ENCODE measurements at places on chromosomes 16 and 17.

DNA sequence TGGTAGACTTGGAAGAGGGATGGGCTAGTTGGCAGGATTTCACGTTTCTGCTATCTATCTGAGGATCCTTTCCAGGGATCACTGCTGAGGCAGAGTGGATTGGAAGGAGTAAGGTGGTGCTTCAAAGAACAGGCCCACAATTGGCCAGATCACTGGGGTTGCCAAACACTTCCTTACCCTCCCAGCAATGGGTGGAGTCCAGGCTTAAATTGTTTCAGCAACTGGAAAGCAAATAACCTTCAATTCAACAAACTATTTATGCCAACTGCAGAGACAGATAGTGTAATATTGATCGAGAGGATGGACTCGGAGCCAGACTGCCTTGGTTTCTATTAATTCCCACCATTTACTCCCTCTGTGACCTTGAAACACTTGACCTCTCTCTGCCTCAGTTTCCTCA, 2.1 kb downstream of the ARRB2 start:
- DNase-seq = no peak

GRCh38 chr17:78665952-78666920, 89.0 kb upstream of the DNAH17 start:
- DNase-seq = no peak

- no peak for DNase-seq
Measured at GRCh38 chr17:19538095-19539039, 4.7 kb downstream of the SLC47A1 start.

DNA sequence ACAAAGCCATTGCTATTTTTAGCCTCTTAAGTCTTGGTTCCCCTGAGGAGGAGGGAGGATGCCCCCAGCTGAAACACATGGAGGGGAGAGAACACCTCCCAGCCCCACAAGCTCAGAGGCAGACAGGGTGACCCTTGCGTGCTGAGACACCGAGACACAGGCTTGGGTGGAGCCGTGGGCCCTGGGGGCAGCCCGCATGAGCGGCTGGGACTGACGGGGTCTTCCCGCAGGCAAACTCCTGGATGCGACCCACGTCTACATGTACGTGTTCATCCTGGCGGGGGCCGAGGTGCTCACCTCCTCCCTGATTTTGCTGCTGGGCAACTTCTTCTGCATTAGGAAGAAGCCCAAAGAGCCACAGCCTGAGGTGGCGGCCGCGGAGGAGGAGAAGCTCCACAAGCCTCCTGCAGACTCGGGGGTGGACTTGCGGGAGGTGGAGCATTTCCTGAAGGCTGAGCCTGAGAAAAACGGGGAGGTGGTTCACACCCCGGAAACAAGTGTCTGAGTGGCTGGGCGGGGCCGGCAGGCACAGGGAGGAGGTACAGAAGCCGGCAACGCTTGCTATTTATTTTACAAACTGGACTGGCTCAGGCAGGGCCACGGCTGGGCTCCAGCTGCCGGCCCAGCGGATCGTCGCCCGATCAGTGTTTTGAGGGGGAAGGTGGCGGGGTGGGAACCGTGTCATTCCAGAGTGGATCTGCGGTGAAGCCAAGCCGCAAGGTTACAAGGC, 9.8 kb downstream of the SLC16A3 start:
- DNase-seq = no peak

- no peak for DNase-seq
Measured at GRCh38 chr17:6555331-6556120, 829 bp downstream of the PITPNM3 start.

- DNase-seq = no peak
Measured at GRCh38 chr16:85564277-85565051, 48.7 kb upstream of the GSE1 start.

DNA sequence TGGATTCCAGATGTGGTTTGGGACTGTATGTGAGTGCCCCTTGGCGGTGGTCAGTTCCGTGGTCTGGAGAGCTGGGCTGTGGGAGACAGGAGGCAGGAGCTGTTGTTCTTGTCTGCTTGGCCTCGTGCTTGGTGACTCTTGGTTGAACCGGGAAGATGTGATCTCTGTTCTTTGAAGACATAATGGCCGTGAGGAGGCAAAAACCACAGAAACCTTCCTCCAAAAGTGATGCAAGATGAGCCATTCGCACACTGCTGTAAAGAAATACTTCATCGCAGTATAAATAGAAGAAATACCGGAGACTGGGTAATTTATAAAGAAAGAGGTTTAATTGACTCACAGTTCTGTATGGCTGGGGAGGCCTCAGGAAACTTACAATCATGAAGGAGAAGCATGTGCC, 128.8 kb downstream of the RAP1GAP2 start:
- no peak for DNase-seq

DNA sequence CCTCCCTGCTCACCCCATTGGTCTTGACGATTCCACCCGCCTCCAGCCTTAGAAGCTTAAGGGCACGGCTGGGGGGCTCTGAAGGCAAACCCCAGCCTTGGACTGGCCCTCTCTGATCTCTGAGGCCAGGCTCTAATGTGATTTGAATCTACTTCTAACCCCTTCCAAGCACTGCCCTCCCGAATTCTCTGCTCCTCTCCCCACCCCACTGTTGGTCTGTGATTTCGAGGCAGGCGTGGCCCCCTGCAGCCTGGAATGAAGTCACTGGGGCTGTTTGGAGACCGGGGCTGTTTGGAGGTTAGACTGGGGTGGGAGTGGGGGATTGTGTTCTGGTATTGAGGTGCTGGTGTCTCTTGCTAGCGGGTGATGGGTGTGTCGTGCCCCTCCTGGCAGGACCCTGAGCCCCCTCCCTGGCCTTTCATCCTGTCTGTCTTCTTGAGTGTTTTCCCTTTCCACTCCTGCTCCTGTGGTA, 2.2 kb downstream of the GRB7 start:
- DNase-seq = no peak

- DNase-seq = no peak
Measured at GRCh38 chr17:20206068-20206467, 196.9 kb downstream of the SPECC1 start.

- DNase-seq = no peak
Measured at GRCh38 chr16:28289048-28289447, 3.3 kb upstream of the SBK1 start.

- no peak for DNase-seq
Measured at GRCh38 chr17:77455111-77455890, 314.5 kb downstream of the SEC14L1 start.

All from NCI-H1048 (cell line).